Bone marrow (tissue), 2 donors: ENCODE measurements at places on chromosomes 13 and 19.

GRCh38 chr13:39284801-39285388, 246.6 kb downstream of the NHLRC3 start:
- no peak for DNase-seq

DNA sequence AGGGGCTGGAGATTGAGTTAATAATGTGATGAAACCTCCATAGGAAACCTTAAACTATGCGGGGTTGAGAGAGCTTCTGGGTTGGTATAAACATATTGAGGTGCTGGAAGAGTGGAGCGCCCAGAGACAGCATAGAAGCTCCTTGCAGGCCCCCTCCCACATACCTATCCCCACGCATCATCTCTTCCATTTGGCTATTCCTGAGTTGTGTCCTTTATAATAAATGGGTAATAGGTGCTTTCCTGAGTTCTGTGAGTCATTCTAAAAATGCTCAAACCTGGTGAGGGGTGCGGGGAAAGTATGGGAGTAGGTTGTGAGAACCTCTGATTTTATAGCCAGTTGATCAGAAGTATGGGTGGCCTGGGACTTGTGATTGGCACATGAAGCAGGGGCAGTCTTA, 14.6 kb downstream of the CCDC122 start:
- no peak for DNase-seq

DNA sequence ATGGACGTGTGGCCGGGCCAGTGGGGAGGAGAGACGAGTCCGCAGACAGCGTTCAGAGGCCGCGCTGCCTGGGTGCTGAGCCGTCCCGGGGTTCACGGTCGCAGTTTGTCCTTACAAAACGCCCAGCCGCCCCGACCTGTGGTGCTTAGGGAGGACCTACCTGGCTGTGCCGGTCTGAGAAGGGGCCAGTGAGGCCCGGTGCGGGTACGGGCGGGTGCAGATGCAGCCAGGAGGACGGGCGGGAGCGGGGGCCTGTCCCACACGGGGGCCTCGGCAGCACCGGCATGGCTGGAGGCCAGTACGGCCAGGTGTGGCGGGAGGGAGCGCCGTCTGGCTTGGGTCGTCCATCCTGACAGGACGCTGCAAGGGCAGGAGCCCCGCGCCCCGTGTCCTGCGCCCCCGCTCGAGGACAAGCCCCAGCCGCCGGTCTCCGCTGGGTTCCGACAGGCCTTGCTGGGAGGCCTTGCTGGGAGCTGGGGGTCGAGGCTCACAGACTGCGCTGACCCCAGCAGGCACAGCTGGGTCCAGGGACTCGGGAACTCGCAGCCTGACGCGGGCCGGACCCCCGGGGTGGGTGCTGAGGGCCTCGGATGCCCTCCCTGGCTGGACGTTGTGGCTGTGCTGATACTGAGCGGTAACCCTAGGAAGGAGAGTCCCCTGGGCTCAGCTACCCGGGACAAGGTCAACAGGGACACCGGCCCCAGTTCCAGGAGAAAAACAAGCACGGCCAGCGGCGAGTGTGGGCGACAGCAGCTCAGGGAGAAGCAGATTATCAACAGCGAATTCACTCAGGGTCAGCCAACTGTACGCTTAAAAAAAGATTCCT, 5.3 kb upstream of the PROZ start:
- no peak for DNase-seq

GRCh38 chr19:1780272-1780958, 27.1 kb downstream of the ONECUT3 start:
- no peak for DNase-seq

DNA sequence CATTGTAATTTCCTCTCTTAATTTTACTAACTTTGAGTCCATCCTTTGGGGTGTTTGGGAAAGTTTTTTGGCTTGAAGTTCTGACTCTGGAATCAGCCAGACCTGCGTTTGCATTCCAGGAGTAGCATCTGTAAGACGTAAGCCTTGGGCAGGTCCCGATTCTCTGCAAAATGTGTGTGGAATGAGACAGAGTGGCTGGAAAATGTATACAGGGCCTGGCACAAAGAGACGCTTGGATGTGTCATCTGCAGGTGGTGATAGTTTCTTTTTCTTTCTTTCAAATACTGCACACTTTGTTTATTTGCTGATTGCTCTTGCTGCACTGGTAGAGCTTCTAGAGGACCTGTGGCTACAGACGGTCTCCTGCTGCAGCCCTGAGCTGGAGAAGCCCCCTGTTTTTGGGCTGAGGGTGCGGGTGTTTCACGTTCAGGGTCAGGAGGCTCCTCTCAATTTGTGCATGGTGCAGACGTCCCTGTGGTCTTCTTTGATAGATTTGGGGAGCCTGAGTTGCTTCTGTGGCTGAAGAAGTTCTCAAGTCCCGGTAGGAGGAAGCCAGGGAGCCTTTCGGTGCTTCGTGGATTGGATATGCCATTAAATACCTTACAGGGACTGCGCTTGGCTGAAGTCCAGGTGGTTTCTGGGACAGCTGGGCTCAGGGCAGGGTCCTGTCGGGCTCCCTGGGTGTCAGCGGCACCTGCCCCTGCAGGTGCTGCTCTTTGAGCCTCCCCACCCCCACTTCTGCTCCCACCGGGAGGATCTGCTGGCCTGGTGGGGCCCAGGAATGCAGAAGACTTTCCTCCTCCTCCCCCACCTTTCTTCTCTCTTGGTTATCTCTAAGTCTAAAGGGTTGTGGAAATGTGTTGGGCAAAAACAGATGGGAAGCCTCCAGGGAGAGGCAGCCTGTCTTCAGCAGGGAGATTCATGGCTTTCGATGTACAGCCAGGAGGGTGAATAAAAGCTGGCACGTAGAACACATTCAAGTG, 44.0 kb upstream of the GAS6 start:
- no peak for DNase-seq

DNA sequence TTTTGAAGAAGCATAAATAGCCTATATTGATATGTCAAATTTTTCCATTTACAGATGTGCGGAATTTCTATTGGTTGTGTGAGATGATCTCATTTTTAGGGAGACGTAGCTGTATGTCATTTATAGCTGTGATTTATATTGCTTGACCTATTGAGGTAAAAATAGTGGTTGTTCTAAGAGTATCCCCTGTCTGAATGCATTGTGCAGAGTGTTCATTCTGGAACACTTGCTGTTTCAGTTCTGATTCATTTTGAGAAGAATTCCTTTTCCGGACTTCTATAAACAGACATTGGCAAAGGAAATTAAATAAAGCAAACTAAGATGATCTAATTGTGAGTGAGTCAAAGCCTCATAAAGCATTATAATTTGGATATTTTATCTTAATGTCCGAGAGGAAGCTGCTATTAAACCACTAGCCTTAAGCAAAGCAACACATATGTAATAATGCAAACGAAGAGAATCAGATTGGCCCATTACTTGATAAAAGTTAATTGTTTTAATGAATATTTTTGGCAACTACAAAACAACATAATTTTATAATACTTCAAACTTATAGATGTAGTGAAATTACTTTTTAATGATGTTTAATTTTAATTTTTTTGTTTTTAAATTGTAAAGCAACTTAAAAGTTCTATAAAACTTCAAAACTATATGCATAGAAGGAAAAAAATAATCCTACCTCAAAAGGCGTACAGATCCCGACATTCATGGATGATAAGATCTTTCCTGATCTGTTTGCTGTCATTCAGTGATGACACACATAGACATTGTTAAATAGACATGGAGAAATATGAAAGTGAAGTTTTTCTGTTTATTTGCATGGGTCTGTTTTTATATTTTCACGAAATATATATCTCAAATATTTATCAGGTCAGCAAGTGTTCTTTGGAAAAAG, 942.6 kb upstream of the SLC10A2 start:
- no peak for DNase-seq

DNA sequence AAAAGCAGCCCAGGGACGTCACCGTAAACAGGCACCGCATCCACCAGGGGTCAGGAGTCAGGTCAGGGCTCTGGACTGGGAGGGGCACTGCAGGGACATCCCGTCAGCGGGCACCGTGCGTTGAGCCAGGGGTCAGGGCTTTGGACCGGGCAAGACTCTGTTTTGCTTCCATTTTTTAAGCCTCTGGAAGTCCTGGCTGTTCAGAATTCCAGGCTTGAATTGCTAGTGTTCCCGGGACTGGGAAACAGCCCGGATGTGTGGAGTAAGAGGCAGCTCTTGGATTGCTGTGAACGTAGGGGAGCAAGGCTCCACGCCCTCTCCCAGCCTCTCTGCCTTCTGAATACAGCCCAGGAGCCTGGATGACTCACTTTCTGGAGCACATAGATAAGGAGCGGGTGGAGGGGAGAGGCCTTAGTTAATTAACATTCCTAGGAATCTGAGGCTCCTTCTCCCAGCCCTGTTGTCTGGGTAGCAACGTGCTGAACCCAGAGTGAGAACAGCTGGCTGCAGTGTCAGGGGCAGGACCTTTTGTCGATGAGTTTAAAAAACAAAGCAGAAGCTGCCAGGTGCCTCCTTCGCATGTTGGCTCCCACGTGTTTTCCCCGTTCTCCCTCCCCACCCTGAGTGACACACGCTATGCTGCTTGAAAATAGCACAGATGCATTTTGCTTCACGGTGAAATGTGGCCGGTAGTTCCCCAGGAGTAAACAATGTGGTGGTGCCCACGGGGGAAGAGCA, 21.9 kb downstream of the ATP11A start:
- DNase-seq: no peak

- DNase-seq: no peak
Observed at GRCh38 chr13:39688699-39689405, 33.4 kb downstream of the COG6 start.
